ENCODE measurements at places on chromosomes 1 and 21.

GRCh38 chr1:25549273-25550154 is 6.1 kb downstream of the LDLRAP1 start:
- DNase-seq = peak; percentile 93

- no peak for DNase-seq
Observed at GRCh38 chr21:45049714-45050344, 24.6 kb upstream of the ADARB1 start.

DNA sequence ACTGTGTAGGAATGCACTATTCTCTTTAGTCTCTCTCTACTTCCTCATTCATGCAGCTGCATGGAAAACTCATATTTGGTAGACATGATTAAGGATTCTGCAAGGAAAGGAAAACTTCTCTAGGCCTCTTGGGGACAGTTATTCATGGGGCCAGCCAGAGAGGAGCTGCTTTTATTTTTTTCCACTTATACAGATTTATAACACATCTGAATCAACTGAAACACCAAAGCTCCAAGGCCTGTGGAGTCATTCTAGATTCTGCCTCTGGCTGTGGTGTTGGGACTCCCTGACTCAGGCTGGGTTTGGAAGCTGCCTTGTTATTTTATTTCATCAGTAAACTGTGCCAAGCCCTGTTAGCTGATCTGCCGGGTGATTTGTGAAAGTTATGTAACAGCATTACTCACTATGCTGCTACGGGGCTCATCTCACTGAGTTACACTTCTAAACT is 83.9 kb upstream of the EDEM3 start:
- DNase-seq = no peak

DNA sequence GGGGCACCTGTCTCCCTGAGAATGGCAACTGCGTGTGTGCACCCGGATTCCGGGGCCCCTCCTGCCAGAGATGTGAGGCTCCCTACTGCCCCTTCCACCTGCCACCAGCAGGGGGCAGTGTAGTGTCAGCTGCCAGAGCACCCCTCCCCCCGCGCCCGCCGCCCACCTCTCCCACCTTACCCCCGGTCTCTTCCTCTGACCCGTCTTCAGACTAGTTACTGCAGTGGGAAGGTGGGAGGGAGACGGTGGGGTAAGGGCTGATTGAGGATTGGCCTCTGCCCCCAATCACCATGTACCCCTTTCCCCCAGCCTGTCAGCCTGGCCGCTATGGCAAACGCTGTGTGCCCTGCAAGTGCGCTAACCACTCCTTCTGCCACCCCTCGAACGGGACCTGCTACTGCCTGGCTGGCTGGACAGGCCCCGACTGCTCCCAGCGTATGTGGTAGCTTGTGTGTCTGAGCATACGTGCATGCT is 10.1 kb upstream of the LRRC71 start:
- DNase-seq = peak; percentile 65

DNA sequence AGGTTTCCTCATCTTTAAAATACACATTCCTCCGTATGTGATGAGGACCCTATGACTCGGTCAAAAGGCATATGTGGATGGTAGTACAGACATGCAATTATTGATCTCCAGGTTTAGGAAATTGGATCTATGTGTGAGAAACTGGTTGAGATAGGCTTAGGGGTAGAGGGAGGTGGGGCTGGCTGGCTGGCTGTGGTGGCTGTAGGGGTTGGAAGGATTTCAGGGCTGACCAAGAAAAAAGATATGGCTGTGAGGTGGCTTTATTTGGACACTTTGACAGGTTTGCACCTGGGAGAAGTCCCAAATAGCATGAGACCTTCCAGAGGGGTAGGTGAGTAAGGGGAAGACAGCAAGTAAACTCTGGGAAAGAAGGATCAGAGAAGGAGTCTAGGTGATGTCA is 39.6 kb upstream of the ADAM30 start:
- DNase-seq = no peak

GRCh38 chr1:116003823-116004222 is 27.5 kb downstream of the SLC22A15 start:
- DNase-seq = no peak

- DNase-seq = no peak
Observed at GRCh38 chr1:76998582-76999223, 131.4 kb downstream of the ST6GALNAC5 start.

GRCh38 chr1:152110365-152110859 is 4.8 kb downstream of the TCHH start:
- peak; percentile 54 for DNase-seq
